ENCODE measurements at places on chromosomes 6 and 20. TPM values are rescaled to one million over a fixed set of nuclear protein-coding genes. Genes with fewer than 3 reads are reported as not detected.

GRCh38 chr6:13065581-13065980 lies 262.8 kb downstream of the TBC1D7 start:
- no peak for DNase-seq
- H3K4me3 ChIP-seq = no peak overlapping the region
- no peaks in the 10 kb centered on the region for H3K4me1 ChIP-seq

DNA sequence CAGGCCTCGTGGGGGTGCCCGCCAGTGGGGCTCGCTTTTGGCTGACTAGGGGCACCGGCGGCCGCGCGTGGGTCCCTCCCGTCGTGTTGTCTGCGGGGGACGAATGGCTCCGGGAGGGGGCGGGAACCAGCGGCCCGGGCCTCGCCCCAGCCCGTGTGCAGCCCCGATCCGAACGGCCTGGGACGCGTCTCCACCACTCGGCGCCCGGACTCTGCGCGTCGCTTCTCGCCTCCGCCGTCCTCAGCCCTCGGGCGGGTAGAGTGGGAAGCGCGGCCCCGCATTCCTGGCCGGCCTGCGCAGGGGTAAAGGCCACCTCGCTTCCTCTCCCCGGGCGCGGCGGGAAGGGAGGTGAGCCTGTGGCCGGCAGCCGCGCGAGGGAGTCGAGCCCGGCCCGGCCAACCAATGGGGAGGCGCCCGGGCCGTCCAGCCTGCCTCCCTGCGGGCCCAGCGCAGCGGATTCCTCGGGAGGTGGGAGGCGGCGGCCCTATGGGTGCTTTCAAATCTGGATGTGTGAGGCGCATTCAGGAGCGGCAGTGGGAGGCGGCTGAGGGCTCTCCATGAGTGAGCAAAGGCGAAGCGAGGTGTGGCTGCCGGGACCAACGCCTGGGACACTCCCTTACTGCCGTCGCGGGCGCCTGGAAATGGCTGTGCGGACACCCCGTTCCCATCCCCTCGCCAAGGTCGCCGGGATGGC lies 1.1 kb upstream of the ZBTB46 start:
- H3K4me3 ChIP-seq = peak overlapping the region; percentile 38
- peak overlapping the region; percentile 51 for H3K27ac ChIP-seq
- no peaks in the 10 kb centered on the region for H3K27me3 ChIP-seq
- H3K4me1 ChIP-seq = peaks cover 19% of the 10 kb centered on the region
- DNase-seq = peak; percentile 4

- DNase-seq = no peak
- peaks cover 59% of the 10 kb centered on the region for H3K36me3 ChIP-seq
- H3K4me3 ChIP-seq = no peak overlapping the region
- H3K27me3 ChIP-seq = no peaks in the 10 kb centered on the region
- no peaks in the 10 kb centered on the region for H3K4me1 ChIP-seq
Observed at GRCh38 chr6:7410851-7411250, 21.2 kb downstream of the RIOK1 start.

GRCh38 chr20:48107560-48107959 lies 322.3 kb upstream of the SULF2 start:
- no peak for DNase-seq
- H3K4me1 ChIP-seq = no peaks in the 10 kb centered on the region
- no peak overlapping the region for H3K4me3 ChIP-seq
- H3K36me3 ChIP-seq = no peaks in the 10 kb centered on the region
- H3K27me3 ChIP-seq = peaks cover 30% of the 10 kb centered on the region

DNA sequence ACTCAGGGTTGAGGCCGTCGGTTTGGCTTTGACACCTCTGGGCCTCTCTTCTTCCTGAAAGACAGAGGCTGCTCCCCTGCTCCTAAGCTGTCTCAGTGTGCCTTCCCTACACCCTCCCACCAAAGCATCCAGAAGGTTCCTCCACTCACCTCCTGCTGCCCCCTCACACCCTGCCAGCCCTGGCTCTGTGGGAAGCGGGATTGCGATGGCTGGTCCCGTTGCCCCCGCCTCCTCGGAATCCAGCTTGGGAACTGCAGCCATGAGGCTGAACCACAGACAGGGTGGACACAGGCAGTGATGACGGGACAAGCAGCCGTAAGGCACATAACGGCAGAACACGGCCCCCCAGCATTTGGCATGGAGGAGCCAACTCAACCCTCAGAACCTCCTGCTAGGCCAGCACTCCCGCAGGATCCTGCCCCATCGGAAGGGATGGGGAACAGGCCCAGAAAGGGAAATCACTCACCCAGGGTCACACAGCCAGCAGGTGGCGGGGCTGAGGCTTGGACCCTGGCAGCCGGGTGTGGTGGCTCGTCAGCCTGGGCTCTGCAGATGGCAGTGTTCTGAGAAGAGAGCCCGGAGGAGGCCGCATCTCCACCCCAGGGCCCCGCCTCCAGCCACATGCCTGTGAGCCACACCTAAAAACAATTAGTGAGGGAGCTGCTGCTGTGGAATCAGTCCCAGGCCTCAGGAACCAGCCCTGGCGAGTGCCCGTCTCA lies 139.6 kb downstream of the PHACTR3 start:
- H3K4me1 ChIP-seq = peaks cover 7% of the 10 kb centered on the region
- H3K4me3 ChIP-seq = no peak overlapping the region
- DNase-seq = peak; percentile 27
- no peak overlapping the region for H3K27ac ChIP-seq
- H3K36me3 ChIP-seq = no peaks in the 10 kb centered on the region

- no peak overlapping the region for H3K4me3 ChIP-seq
- no peak overlapping the region for H3K27ac ChIP-seq
- DNase-seq = no peak
- H3K36me3 ChIP-seq = no peaks in the 10 kb centered on the region
- H3K4me1 ChIP-seq = 0 out of 2 replicates have a peak, but pooled peaks cover 5% of the 10 kb centered on the region
Observed at GRCh38 chr20:11376420-11376819, 541.3 kb upstream of the BTBD3 start.

DNA sequence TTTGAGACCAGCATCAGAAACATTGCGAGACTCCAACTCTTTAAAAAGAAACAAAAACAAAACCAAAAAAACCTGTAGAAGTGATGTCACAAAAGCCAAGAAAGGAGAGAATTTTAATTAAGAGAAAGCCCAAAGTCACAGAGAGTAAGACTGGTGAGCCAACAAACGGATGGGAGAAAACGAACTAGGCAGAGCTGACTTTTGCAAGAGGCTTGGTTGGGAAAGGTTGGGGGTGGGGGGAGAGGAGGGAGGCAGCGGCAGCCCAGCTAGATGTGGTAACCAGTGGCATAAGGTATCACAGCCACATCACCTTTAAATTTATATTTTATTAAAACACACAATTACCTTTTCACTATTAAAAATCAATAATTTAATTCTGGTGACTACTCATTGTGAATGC lies 23.5 kb downstream of the NOL7 start:
- no peaks in the 10 kb centered on the region for H3K27me3 ChIP-seq
- no peak overlapping the region for H3K27ac ChIP-seq
- DNase-seq = no peak
- H3K36me3 ChIP-seq = peaks cover 12% of the 10 kb centered on the region

GRCh38 chr6:122733259-122733658 lies 46.3 kb upstream of the FABP7 start:
- no peaks in the 10 kb centered on the region for H3K4me1 ChIP-seq
- H3K27ac ChIP-seq = no peak overlapping the region
- DNase-seq = no peak
- H3K4me3 ChIP-seq = no peak overlapping the region
- H3K36me3 ChIP-seq = no peaks in the 10 kb centered on the region

- H3K4me3 ChIP-seq = no peak overlapping the region
- no peaks in the 10 kb centered on the region for H3K27me3 ChIP-seq
- no peaks in the 10 kb centered on the region for H3K36me3 ChIP-seq
- H3K4me1 ChIP-seq = no peaks in the 10 kb centered on the region
Observed at GRCh38 chr6:23589811-23590210, 536.2 kb upstream of the NRSN1 start.

GRCh38 chr20:50872560-50873425 lies 58.4 kb downstream of the ADNP start:
- no peaks in the 10 kb centered on the region for H3K27me3 ChIP-seq
- no peak overlapping the region for H3K4me3 ChIP-seq
- H3K4me1 ChIP-seq = no peaks in the 10 kb centered on the region
- DNase-seq = no peak
- H3K36me3 ChIP-seq = no peaks in the 10 kb centered on the region

GRCh38 chr6:31918069-31918720 lies 9.3 kb upstream of the C2 start:
- H3K4me1 ChIP-seq = no peaks in the 10 kb centered on the region
- no peaks in the 10 kb centered on the region for H3K27me3 ChIP-seq
- H3K27ac ChIP-seq = no peak overlapping the region
- no peak overlapping the region for H3K4me3 ChIP-seq
- no peak for DNase-seq

DNA sequence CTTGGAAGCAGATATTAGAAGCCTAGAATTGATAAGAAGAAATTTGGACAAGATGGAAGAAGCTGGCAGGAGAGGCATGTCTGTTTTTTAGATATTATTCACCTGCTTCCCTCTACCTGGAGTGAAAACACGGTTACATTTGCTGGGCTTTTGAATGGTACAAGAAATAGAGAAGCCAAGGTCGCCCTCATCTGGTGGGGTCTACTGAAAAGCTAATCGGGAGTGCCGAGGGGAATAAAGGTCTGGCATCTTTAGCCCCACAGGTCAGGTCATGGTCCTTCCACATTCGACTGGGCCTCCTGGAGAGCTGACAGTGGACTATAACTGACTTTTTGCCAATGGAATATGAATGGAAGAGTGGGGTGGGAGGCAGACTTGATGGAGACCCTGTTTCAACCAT lies 4.6 kb upstream of the C2 start:
- no peaks in the 10 kb centered on the region for H3K4me1 ChIP-seq
- H3K27me3 ChIP-seq = no peaks in the 10 kb centered on the region
- H3K4me3 ChIP-seq = no peak overlapping the region
- no peaks in the 10 kb centered on the region for H3K36me3 ChIP-seq

DNA sequence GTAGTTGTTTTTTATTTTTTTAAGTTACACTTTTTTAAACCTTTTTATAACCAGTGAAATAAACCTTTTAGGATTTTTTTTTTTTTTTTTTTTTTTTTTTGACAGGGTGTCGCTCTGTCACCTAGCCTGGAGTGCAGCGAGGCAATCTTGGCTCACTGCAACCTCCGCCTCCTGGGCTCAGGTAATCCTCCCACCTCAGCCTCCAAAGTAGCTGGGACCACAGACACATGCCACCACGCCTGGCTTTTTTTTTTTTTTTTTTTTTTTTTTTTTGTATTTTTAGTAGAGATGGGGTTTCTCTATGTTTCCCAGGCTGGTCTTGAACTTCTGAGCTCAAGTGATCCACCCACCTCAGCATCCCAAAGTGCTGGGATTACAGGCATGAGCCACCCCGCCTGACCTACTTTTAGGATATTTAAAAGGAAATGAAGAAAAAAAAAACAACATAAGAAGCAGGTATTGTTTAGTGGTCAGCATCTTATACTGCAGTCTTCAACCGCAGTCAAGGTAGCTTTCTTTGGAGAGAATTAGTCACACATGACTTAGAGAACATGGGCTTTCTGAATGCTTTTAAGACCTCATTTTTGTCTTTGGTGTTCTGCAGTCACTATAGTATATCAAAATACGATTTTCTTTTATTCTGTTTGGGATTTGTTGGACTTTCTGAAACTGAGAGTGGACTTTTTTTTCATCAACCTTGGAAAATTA lies 1.6 kb downstream of the POLR1H start:
- DNase-seq = no peak
- H3K4me1 ChIP-seq = peaks cover 14% of the 10 kb centered on the region
- H3K4me3 ChIP-seq = peak overlapping the region; percentile 100
- no peak overlapping the region for H3K27ac ChIP-seq
- no peaks in the 10 kb centered on the region for H3K27me3 ChIP-seq

DNA sequence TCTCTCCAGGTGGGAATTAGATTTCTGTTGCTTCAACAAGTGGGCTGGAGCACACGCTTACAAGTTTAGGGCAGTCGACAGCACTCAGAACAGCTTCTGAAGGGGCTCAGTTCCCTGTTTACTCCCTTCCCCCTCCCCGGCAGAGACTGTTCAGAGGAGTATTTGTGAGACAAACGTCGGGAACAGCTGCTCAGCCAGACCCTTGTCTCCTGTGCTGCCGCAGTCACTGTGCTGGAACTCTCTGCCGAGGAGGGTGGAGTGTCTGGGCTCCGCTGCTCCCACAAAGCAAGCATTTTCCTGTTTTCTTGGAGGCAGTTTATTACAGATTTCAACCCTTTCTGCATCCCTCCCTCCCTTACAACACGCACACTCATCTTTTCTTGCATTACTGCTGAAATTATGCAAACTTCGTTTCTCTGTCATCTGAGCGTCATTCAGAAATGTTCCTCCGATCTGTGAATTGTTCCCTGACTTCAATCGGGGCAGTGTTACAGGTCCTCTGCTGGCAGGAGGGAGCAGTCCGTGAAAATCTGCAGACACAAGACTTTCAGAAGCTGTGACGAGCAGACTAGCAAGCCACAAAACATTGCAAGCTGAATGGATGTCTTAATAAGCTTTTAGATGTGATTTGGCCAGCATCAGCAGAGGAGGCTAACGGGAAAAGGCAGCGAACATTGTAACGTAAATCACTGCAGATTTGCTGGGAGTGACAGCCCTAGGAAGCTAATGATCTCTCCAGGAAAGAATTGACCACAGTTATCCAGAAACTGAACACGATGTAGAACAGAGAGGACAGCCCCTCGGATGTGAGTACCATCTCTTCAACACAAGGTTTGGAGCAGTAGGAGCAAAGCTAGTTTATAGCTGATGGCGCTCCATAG lies 76.2 kb downstream of the LYRM2 start:
- no peaks in the 10 kb centered on the region for H3K4me1 ChIP-seq
- no peak for DNase-seq
- no peak overlapping the region for H3K27ac ChIP-seq
- peaks cover 9% of the 10 kb centered on the region for H3K27me3 ChIP-seq

- DNase-seq = no peak
- H3K36me3 ChIP-seq = peaks cover 33% of the 10 kb centered on the region
- H3K4me3 ChIP-seq = no peak overlapping the region
- no peak overlapping the region for H3K27ac ChIP-seq
- H3K27me3 ChIP-seq = no peaks in the 10 kb centered on the region
Observed at GRCh38 chr6:89640804-89641203, 2.3 kb upstream of the LYRM2 start.

- no peak overlapping the region for H3K27ac ChIP-seq
- no peaks in the 10 kb centered on the region for H3K27me3 ChIP-seq
- no peaks in the 10 kb centered on the region for H3K4me1 ChIP-seq
- no peak overlapping the region for H3K4me3 ChIP-seq
- DNase-seq = no peak
Observed at GRCh38 chr6:114793428-114793827, 450.6 kb upstream of the HS3ST5 start.

- H3K4me3 ChIP-seq = no peak overlapping the region
- peaks cover 11% of the 10 kb centered on the region for H3K4me1 ChIP-seq
- no peaks in the 10 kb centered on the region for H3K27me3 ChIP-seq
- no peak overlapping the region for H3K27ac ChIP-seq
- peak; percentile 47 for DNase-seq
Observed at GRCh38 chr6:142802124-142802523, 142.9 kb downstream of the HIVEP2 start.

SIRPB1 gene
- 1.9 TPM for total RNA-seq

PRND gene
- total RNA-seq = not detected

TAGAP gene
- 0.30 TPM for total RNA-seq

PNLDC1 gene
- 0.37 TPM for total RNA-seq

MYBL2 gene
- total RNA-seq = 92.1 TPM

MDFI gene
- 35.5 TPM for total RNA-seq

CCDC28A gene
- 12.0 TPM for total RNA-seq

WFDC10B gene
- not detected for total RNA-seq

GPR6 gene
- total RNA-seq = not detected

SLC17A9 gene
- total RNA-seq = 37.6 TPM

SOBP gene
- 2.6 TPM for total RNA-seq

COL12A1 gene
- 23.5 TPM for total RNA-seq

CGAS gene
- total RNA-seq = 0.27 TPM
